Coronary artery (tissue), 2 donors: ENCODE measurements at places on chromosomes 5 and 9.

GRCh38 chr9:134206311-134207300, 42.2 kb upstream of the RNU6ATAC start:
- no peak for DNase-seq

DNA sequence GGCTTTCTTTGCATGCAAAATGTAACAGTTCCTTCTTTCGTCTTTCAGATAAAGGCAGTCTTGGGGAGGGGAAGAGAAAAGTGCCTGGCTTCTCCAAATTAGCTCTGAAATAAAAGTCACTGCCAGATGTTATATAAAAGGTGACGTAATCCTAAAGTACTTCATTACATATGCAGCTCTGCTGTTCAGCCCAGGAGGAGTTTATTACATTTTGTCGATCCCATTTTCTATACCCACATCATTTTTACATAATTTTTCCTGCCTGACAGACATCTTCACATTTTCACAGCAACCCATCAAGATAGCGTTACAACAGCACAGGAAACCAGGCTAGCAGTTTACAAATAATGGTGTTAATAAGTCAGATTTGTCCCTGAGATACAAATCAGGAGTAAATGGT, 86.7 kb upstream of the SLC30A5 start:
- DNase-seq = no peak

- DNase-seq = no peak
These were observed 112.3 kb downstream of the DAB2IP start for GRCh38 chr9:121763561-121764370.

GRCh38 chr9:92642564-92642963, 27.4 kb downstream of the IPPK start:
- DNase-seq = peak; percentile 52

DNA sequence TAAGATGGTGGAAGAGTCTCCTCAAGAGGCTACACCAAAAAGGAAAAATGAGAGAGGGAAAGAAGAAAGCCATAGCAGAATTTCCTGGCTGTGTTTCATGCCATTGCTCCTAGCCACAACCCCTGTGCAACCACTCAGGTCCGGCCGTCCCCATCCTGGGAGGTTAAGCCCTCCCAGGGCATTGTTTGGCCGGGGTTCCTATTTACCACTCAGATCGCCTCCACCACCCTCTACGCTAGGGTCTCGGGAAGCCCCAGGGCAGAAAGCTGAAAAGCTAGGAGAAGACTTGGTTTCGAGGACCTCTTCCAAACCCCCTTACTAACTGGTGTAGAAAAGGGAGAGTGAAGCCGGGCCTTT, 715 bp downstream of the RC3H2 start:
- DNase-seq = no peak

- no peak for DNase-seq
These were observed 130.2 kb downstream of the DROSHA start for GRCh38 chr5:31401691-31402090.

DNA sequence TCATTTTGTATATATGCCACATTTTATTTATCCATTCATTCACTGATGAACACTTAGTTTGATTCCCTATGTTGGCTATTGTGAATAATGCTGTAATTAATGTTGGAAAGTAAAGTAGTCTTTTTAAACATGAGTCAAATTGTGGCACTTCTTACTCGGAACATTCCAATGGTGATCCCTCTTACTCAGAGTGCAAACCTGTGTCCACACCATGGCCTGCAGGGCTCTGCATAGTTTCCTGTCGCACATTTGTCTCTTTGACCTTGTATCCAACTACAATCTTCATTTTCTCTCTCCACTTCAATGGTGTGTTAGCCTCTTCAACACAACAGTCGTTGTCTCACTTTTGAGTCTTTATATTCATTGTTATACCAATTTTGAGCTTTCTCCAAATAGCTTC, 98.1 kb upstream of the PAPPA start:
- DNase-seq = no peak

DNA sequence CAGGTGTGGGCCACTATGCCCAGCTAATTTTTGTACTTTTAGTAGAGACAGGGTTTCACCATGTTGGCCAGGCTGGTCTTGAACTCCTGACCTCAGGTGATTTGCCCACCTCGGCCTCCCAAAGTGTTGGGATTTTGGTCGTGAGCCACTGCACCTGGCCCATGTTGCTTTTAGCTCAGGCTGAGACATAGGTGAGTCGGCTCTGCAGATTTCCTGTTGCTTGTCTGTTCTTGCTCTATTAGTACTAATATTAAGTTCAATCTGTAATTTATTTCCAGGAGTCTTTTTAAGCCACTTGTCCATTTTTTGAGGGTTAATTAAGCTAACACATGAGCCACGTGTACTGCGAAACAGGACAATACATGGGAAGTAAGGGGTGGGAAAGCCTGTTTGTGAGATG, 21.4 kb upstream of the BASP1 start:
- DNase-seq = no peak

GRCh38 chr9:108002371-108002956, 512.9 kb upstream of the KLF4 start:
- no peak for DNase-seq

DNA sequence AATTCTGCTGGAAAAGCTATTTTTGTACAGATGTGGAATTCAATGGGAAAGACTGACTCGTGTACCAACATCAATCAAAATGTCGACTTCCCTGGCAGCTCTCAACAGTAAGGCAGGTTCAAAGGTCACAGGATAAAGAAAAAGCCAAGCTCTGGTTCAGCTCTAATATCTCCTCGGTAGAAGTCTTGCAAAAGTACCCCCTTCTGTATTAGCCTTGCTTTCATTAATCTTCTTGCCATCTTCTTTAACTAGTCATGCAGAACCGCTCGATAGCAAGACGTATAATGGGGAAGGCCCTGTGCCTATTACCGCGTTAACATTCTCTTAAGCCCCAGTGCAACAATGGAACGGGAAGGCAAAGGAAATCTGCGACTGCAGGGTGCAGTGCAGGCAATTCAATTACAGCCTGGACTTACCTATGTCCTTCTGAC, 201.2 kb downstream of the GAPVD1 start:
- DNase-seq = no peak
